CD8-positive, alpha-beta memory T cell (primary cell): ENCODE measurements at places on chromosomes 6 and 20.

- no peak for DNase-seq
These were observed 1.1 kb downstream of the RNASET2 start for GRCh38 chr6:166955121-166955864.

- no peak for DNase-seq
These were observed 63.0 kb downstream of the SNRNP48 start for GRCh38 chr6:7652957-7653356.

- no peak for DNase-seq
These were observed 12.1 kb upstream of the TAGAP start for GRCh38 chr6:159056899-159057298.

DNA sequence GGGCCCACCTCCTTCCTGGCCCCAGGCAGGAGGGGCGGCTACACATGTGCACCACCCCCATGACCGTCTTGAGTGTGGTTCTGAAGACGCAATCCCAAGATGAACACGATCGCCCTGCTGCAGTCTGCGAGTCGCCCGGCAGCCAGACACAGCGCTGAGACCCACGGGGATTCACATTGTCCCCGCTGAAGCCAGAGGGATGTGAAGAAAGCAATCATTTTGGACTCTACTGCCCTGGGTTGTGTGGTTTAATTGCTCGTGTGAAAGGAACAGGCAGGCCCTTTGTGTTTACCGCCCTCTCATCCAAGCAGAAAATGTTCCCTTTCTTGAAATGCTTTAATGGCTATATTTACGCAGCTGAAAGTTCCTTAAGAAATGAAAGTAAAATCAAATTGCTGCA lies 279.5 kb downstream of the TAF4 start:
- DNase-seq, result no peak

DNA sequence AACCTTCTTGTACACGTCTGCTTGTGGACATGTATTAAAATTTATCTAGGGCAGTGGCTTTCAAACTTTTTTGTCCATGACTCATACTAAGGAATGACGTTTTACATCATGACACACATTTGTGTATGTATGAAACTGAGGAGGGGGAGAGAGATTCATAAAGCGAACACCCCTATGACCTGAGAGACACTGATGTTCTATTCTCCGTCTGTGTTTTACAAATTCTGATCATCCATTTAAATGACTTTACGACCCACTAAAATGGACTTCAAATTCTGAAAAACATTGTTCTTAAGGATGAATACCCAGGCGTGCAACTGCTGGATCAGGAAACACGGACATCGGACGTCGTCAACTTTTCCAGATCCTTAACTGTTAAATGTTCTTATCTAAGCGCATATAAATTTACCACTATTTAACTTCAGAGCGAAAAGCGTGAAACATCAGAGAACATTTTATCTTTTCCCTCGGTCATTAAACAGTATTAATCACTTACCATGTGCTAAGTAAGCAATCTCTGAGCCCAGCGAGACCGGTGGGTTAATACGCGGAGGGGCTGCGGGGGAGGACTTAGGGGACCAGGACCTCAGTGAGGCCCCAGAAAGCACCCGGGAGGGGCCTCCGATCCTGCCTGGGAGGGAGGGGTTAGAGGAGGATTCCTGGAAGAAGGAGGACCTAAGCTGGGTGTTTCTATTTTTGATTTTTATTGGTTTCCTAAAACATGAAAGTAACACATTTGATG lies 1.2 kb downstream of the PLAGL1 start:
- DNase-seq, result no peak

GRCh38 chr20:5495939-5496338 lies 179.2 kb upstream of the PROKR2 start:
- no peak for DNase-seq

DNA sequence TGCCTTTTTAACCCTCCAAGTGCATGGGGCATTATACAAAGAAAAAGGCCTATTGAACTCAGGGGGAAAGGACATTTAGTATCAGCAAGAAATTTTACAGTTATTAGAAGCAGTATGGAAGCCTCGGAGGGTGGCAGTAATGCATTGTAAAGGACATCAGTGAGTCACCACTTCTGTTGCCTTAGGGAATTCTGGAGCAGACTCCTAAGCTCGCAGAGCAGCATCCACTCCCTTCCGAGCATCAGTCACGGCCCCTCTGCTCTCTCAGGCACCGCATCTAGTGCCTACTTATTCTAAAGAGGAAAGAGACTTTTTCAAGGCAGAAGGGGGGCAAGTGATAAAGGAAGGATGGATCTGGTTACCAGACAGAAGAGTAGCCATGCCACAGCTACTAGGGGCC lies 296.5 kb downstream of the RNGTT start:
- DNase-seq, result no peak

DNA sequence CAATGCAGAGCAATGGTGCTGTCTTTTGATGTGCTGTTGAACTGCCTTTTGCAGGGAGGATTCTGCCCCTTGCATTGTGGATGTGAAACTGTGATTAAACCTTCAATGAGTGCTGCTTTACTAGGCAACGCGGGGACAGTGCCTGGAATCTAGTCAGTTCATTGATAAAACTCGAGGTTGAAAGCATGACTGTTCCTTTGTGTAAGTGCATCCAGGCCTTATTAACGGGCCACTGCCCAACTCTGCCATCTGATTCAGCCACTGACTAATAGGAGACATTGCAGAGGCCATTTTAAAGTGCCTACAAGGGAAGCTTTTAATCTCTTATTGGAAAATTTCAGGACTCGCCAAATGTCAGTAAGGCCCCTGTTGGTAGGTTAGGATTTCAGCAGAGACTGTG lies 49.3 kb downstream of the SLC35F1 start:
- no peak for DNase-seq

GRCh38 chr20:31569163-31570020 lies 35.7 kb upstream of the ID1 start:
- DNase-seq, result peak; percentile 64

GRCh38 chr20:1375515-1375914 lies 17.3 kb downstream of the FKBP1A start:
- no peak for DNase-seq

DNA sequence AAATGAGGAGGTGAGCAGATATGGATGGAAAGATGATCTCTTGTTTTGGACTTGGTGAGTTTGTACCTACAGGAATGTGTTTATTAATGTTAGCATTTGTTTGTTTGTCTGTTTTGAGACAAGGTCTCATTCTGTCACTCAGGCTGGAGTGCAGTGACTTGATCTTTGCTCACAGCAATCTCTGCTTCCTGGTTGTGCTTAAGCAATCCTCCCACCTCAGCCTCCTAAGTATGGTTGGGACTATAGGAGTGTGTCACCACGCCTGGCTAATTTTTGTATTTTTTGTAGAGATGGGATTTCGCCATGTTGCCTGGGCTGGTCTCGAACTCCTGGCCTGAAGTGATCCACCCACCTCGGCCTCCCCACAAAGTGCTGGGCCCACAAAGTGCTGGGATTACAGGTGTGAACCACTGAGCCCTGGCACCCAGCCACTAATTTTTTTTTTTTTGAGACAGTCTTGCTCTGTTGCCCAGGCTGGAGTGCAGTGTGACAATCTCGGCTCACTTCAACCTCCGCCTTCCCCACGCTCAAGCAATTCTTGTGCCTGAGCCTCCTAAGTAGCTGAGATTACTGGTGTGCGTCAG lies 7.1 kb downstream of the CASP8AP2 start:
- DNase-seq, result no peak

- DNase-seq, result no peak
These were observed 239.8 kb downstream of the ARID1B start for GRCh38 chr6:157017022-157017421.

GRCh38 chr6:89936177-89936576 lies 41.9 kb downstream of the GJA10 start:
- no peak for DNase-seq

GRCh38 chr6:17945111-17945510 lies 42.3 kb downstream of the KIF13A start:
- DNase-seq, result no peak

GRCh38 chr6:157660414-157660813 lies 162.6 kb upstream of the SNX9 start:
- no peak for DNase-seq

DNA sequence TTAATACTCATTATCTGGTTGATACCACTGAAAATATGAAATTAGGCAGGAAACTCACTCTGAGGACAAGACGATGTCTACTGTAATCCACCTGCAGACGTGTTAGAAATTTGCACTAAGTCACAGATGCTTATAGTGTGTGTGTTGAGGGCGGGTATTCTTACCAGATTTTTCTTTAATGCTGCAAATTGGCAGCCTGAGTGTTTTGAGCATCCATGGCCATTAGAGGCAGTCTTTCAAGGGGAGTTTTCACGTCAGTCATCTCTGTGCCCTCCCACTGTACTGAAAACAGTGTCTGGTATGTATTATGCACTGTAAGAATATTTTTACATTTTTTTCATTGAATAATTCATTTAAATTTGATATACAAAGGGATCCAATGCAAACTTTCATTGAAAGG lies 266.5 kb upstream of the QKI start:
- DNase-seq, result no peak

- DNase-seq, result no peak
These were observed 127.3 kb downstream of the DLL1 start for GRCh38 chr6:170163405-170164170.

DNA sequence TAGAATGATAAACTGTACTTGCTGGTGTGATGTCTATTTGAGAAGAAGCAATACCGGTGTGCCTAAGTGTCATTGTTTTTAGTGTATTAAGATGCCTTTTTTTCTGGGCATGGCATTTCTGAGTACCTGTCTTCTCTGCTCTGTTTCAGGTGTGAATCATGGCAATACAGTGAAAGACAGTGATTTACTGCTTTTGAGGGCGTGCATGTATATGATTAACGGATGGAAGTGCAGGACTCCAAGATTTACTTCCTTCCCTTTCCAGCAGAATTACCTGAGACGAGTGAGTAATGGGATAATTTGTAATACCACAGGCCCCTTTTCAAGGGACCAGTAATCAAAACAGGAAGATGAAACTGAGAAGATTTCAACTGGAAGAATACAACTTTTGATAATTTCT lies 315.8 kb downstream of the SOX4 start:
- DNase-seq, result no peak

GRCh38 chr6:127471379-127472255 lies 12.4 kb upstream of the KIAA0408 start:
- DNase-seq, result no peak

DNA sequence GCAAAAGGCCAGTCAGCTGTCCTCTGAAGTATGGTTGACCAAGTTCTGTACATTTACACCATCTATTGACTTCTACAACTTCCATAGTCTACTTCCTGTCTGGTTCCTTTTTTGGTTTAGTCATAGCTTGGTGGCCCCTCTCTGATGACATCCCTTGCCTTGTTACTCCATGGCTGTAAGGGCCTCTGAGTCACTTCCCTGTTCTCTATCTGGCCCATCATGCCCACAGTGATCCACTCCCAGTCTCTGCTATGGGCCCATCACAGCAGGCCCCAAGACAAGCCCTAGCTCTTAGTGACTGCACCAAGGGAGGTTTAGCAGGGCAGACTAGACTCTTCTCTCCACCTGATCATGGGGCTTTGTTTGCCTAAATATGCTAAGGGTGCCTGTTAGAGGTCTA lies 441.6 kb downstream of the HACE1 start:
- no peak for DNase-seq

- no peak for DNase-seq
These were observed 458.3 kb upstream of the CITED2 start for GRCh38 chr6:139832493-139833305.

GRCh38 chr6:54361734-54362133 lies 53.5 kb downstream of the TINAG start:
- no peak for DNase-seq

DNA sequence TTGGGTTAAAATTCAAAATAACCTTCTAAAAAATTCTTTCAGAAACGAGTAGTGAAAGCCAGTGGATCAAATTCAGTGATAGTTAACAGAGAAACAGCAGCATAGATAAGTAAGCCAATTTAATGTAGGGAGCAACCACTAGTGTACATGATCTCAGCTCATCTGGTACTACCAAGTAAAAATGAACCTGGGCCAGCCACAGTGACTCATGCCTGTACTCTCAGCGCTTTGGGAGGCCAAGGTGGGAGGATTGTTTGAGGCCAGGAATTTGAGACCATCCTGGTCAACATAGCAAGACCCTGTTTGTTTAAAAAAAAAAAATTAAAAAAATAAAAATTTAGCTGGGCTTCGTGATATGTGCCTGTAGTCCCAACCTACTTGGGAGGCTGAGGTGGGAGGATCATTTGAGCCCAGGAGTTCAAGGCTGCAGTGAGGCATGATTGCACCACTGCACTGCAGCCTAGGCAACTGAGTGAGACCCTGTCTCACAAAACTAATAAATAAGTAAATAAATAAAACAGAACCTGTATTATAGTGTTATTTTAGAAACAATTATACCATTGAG lies 32.4 kb downstream of the CBFA2T2 start:
- DNase-seq, result no peak

GRCh38 chr6:55017555-55018300 lies 156.6 kb upstream of the HCRTR2 start:
- DNase-seq, result no peak

DNA sequence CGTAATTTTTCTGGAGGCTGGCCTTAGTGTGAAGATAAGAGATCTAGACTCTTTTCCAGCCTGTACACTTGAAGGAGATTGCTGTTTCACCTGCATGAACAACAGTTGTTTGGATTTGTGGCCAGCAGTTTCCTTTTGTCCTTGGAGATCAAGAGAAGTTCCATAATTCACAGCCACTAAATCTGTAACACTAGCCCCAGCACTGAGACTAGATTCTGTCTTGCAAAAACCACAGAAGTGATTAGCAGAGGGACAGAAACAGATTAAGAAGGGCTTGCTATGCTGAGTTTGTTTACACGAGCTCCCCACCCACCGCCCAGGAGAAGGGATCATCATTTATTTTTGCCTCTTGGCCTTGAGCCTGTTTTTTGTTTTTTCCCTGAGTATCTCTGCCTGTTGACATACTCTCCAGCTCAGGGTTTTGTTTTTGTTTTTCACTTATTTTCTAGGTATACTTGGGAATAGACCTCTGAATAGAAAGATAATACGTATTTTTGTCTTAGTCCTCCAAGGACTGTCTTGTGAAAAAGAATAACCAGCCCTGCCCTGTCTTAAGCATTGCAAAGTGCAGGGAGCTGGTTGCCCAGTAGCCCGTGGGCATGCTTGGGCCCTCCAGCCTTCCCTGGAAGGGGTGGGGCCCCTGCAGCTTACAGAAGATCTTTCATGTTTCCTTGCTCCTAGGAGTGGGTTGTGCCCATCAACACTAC lies 93.1 kb upstream of the SOX4 start:
- no peak for DNase-seq

DNA sequence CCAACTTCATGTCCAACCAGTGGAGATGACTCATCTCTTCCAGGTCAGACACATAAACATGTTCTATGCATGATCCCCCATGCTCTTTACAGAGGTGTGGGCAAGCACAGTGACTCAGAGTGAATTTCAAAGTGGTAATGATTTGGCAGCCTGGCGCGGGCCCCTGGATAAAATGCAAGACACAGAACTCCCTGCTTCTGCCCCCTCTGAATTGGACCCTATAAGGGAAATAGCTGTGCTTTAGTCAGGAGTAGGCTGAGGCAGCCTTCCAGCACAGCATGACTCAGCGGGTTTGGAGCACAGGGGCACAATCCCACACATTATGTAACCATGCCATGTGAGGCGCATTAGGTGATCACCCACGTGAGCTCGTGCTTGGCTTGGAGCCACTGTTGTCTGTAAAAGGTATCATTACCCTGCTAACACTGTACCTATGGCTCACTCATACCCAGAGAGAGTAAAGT lies 127.4 kb downstream of the C6orf118 start:
- DNase-seq, result no peak
